Right ventricle myocardium inferior (tissue), 1 donor: ENCODE measurements at places on chromosomes 3 and 15. TPM values are rescaled to one million over a fixed set of nuclear protein-coding genes. Genes with fewer than 3 reads are reported as not detected.

Gene ASB14
- total RNA-seq, result 9.0 TPM

Gene GPR171
- 0.24 TPM for total RNA-seq

Gene BCL2A1
- total RNA-seq, result 0.92 TPM

Gene WWTR1
- total RNA-seq, result 42.6 TPM

Gene DUOXA2
- not detected for total RNA-seq

DNA sequence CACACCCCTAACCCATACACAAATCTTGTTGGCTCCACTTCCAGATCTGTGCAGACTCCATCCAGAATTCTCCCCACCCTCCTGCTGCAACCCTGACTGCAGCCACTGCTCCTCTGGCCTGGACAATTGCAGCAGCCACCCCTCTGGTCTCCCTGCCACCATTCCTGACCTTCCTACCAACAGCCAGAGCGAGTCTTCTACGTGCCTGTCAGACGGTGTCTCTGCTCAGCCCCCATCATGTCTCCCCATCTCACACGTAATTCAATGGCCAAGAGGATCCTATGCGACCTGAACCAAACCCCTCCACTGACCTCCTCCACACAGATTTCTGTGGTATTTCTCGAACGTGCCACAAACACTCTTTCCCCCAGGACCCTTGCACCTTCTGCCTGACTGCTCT, 103.3 kb downstream of the TPRA1 start:
- DNase-seq, result no peak

DNA sequence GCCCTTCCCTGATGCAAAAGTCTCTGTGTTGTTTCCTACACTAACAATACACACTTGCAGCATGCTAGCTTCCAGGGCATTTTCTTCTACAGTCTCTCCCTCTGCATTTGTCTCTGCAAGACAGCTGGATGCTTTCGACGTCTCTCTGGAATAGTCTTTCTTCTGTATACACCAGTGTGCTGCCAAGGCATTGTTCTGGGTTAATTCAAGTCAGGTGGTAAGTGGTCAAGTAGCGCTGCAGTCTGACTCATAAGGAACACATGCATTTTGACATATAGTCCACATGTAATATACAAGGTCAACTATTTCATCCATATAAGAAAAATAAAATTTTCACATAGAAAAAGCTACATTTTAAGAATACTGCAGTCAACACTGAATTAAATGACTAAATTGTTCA, 92.7 kb downstream of the MYLK start:
- no peak for DNase-seq

DNA sequence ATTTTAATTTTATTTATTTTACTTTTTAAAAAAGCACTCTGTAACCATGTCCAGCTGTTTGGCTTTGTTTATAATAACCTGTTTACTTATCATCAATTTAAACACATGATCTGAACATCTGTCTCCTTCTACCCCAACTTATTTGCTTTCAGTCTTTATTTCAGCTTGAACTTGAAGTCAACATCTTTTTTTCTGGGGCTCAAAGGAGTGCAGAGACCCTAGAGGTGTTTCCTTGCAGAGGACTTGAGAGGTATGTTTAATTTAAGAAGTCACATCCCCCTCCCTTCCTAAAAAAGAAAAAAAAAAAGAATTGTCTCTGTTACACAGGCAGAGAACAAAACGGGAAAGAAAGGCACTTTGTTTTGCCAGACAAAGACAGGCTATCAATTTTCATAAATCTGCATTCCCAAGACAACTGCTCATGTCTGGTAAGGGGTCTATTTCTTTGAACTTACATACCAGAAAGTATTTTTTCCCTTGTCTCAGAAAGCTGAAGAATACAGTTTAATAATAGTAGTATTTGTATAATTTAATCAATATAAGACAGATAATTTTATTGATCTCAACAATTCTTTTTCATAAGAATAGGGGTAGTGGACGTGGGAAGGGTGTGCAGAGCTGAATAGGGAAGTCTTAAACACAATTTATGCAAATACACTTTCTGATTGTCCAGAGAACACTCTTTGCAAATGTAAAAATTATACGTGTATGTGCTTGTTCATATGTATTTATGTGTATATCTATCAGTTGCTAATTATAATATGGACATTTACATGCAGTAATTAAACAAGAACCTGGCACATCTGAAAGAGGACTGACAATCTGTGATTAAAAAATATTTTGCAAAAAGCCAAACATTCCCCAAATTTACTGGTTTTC, 109.7 kb upstream of the PDZRN3 start:
- no peak for DNase-seq

DNA sequence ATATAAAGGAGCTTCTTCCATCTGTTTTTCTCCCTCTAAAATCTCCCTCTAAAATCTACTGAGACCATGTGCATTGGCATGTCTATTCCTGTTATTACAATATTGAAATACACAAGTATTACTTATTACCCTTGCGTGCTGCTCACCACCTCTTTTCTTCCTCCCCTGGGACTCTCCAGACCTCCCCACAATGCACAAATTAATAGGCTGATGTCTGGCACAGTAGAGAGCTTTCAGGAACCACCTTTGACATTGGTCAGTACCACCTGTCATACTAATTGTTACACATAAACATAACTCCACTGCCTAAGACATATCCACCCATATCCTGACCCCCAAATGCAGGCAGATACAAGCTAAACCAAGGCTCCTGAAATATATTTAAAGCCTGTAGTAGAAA, 722.6 kb downstream of the FHIT start:
- DNase-seq, result no peak

GRCh38 chr3:9088441-9089353, 125.4 kb upstream of the RAD18 start:
- DNase-seq, result peak; percentile 23

DNA sequence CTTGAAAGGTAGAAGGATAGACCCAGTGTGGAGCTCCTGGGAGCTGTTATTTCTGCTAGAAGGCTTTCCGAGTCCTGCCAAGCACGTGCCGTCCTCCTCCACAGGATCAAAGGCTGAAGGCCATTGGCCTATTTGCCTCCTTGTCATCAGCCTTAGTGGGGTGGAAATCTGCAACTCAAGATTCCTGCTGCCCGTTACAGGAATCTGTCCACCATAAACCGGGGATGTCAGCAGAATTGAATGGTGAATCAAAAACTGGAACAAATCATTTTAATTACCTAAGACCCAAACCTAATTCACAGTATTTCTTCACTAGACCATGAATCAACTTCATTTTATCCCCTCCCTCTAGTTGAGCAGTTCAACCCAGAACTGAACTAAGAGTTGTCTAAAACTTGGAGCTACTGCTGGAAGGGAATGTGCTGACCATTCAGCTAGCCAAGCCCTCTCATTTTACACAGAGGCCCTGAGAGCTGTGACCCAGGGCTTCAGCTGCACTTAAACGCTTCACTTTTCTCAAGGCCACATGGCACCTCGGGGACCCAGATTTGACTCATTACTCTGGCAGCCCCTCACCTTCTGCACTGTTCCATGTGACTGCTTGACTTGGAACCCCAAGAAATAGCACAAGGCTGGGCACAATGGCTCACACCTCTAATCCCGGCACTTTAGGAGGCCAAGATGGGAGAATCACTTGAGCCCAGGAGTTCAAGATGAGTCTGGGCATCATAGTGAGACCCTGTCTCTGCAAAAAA, 36.8 kb upstream of the KIF23 start:
- no peak for DNase-seq

- DNase-seq, result no peak
Observed at GRCh38 chr3:100113723-100114412, 433 bp downstream of the FILIP1L start.

- no peak for DNase-seq
Observed at GRCh38 chr15:83991163-83991562, 244.4 kb upstream of the GOLGA6L4 start.

DNA sequence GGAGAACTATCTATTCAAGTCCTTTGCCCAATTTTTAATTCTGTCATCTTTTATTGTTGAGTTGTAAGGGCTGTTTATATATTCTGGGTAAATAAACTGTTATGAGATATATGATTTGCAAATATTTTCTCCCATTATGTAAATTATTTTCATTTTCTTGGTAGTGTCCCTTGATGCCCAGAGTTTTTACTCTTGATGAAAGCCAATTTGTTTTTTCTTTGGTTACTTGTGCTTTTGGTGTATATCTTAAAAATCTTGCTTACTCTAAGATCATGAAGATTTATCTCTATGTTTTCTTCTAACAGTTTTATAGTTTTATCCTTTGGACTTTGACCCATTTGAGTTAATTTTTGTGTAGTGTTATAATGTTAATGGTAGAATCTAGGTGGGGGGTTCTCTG, 44.5 kb downstream of the TIMP4 start:
- DNase-seq, result no peak

- DNase-seq, result no peak
Observed at GRCh38 chr15:91521996-91522395, 331.5 kb upstream of the SLCO3A1 start.

DNA sequence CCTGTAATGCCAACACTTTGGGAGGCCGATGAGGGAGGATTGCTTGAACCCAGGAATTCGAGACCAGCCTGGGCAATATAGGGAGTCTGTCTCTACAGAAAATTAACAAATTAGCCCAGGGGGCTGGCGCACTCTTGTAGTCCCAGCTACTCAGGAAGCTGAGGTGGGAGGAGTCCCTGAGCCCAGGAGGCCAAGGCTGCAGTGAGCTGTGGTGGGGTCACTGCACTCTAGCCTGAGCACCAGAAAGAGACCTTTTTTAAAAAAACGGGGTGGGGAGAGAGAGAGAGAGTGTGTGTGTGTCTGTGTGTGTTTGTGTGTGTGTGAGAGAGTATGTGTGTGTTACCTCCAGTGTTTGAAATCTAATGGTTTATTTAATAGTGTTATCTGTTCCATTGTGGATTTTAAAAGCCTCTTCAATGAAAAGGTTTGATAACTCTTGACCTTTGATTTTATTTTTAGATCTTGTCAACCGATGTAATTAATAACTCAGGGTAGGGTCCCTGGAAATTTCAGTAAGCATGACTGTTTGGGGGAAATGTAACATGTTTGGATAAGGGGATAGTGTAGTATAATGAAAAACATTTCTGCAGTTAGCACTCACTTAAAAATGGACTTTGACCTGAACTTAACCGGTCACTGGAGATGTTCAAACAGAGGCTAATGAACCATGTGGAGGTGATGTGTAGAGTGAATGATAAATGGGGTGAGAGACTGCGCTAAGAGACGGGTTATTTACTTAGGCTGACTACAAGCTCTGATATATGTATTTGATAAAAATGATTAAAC, 29.7 kb downstream of the LRCH3 start:
- DNase-seq, result no peak

- DNase-seq, result no peak
Observed at GRCh38 chr3:39499651-39500273, 32.3 kb downstream of the MOBP start.

- no peak for DNase-seq
Observed at GRCh38 chr3:63324621-63325020, 46.5 kb downstream of the SYNPR start.

DNA sequence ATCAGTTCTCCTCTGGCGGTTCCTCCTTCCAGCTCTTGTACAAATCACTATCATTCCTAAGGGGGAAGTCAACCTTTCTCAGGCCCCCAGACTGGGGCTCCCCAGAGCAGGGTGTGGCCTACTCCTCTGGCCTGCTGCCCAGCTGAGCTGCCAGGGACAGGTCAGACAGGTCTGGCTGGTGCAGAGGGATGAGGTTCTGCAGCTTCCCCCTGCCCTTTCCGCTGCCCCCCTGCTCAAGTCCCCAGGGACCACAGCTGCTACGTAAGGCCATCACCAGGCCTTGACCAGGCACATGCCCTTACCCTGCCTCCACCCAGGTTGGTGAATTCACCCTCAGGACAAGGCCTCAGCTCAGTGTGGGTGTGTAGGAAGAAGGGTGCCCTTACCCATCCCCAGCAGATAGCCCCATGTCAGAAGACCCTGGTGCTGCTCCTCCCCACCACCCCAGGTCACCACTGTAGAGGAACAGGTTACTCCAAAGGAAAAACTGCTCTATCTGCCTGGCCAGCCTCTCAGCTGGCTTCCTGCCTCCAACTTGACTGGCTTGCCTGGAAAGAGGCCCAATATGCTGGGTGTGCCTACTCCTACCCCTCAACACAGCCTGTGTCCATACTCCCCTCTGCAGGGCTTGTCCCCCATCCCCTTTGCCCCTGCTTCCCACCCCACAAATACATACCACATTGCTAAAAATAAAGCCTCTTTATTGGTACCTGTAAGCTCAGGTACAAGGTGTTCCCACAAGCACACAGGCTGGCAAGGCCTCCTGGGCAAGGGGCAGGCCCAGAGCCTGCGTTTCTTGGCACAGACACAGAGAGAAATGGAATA, 12.0 kb downstream of the CSRNP1 start:
- DNase-seq, result no peak

GRCh38 chr3:51999846-52000245, 4.2 kb upstream of the RPL29 start:
- peak; percentile 11 for DNase-seq

GRCh38 chr3:53531749-53532148, 37.3 kb downstream of the CACNA1D start:
- no peak for DNase-seq

DNA sequence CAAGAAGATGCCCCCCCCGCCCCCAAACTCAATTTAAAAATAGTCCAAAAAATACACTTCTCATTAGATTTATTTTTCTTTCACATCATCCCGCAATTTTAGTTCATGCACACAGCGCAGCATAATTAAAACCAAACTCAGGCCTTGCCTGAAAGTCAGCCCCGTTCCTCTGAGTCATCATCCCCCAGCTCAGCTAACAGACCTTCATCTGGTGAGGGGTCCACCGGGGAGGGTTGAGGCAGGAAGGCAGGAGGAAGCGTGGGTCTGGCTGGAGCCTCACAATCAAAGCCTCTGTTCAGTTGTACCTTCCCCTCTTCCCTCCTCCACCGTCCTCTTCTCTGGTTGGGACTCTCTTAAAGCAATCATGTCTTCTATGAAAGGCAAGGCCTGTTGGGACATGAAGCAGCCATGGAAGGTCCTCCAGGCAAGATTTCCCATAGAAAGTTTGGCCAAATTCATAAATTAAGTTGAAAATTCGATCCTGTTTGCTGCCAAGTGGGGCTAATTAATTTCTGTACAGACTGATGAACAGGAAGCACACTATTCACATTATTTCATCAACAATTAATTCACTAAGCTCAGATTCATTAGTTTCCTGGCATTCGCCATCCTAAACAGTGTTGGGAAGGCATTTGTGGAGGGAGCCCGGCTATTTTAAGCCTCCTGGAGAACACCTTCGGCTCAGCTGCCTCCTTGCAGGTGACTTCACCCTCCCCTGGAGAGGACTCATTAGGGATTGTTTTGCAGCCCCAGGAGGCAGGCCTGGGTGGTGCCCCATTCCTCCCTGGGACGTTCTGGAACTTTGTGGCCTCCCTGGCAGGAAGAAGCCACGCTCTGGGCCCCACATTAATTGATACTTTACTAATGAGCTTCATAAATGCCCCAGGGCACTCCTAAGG, 72.3 kb upstream of the BNC1 start:
- no peak for DNase-seq

DNA sequence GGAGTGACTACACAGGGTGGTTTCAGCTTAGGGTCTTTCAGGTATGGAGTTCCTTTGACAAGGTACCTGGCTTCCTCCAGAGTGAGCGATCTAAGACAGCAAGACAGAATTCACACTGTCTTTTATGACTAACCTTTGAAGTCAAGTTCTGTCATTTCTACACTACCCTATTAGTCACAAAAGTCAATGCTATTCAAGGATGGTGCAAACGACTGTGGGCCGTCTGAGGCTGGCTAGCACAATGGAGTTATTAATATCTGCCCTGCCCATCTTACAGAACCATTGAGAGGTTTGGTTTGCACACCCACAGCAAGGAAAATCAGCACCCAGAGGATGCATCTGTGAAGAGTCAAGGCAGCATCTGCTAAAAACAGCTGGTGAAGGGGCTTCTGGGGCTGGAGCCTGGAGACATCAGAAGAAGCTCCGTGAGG, 62.9 kb upstream of the XCR1 start:
- no peak for DNase-seq
